WTC11 (cell line): ENCODE measurements at places on chromosomes 2 and 18.

DNA sequence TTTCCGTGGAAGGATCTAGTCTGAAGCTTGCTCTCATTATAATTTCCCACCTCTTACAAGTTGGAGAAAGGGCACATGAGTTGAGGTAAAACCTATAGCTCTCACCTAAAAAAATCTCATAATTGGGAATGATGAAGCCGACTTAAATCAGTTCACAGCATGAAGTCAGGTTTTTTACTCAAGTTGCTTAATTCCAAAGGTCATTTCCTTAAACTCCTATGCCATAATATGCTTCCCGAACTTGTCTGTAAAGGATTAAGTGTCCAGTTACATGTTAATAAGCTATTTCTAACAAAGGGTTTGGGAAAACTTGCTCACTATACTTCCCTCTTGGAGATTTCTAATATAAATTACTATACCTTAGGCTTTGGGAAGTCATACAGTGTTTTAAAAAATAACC lies 481.2 kb downstream of the NUP35 start:
- no peaks in the 10 kb centered on the region for H3K36me3 ChIP-seq
- no peak overlapping the region for H3K27ac ChIP-seq
- DNase-seq: no peak
- peaks cover 34% of the 10 kb centered on the region for H3K4me1 ChIP-seq
- H3K27me3 ChIP-seq: no peaks in the 10 kb centered on the region
- H3K4me3 ChIP-seq: no peak overlapping the region

- no peak overlapping the region for H3K4me3 ChIP-seq
- DNase-seq: no peak
- no peak overlapping the region for H3K27ac ChIP-seq
- H3K4me1 ChIP-seq: peaks cover 21% of the 10 kb centered on the region
Observed at GRCh38 chr18:69233465-69234054, 167.1 kb upstream of the DOK6 start.

DNA sequence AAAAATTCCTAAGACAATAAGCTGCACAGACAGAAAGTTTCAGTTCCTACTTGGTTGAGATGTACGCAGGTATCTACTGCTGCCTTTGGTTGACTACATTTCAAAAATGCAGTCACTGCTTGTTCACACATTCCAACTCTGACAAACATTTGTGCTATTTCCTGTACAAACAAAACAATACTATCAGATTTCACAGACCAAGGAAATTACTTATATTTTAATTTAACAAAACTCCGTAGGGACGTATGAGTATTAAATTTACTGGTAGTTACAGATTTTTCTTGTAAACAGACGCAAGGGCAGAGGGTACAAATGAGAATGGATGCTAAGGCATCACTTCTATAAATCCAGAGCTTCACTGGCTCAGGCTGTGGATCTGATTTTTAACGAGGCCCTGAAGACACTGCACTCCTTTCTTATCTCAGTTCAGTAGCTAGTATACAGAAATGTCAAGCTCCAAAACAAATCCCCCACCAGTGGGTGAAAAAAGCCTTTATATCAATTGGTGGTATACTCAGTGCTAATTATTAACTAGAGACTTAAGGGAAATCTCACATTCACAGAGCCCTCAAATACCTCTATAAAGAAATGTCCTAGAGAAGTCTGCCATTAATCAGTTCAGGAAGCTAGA lies 31.7 kb upstream of the TTC32 start:
- H3K27me3 ChIP-seq: no peaks in the 10 kb centered on the region
- peaks cover 48% of the 10 kb centered on the region for H3K36me3 ChIP-seq
- DNase-seq: no peak
- H3K4me1 ChIP-seq: no peaks in the 10 kb centered on the region
- H3K27ac ChIP-seq: no peak overlapping the region
- no peak overlapping the region for H3K4me3 ChIP-seq

- H3K27ac ChIP-seq: no peak overlapping the region
- no peaks in the 10 kb centered on the region for H3K27me3 ChIP-seq
- DNase-seq: no peak
- H3K36me3 ChIP-seq: peaks cover 23% of the 10 kb centered on the region
- H3K4me1 ChIP-seq: peaks cover 11% of the 10 kb centered on the region
- no peak overlapping the region for H3K4me3 ChIP-seq
Observed at GRCh38 chr18:49161627-49162026, 210.9 kb upstream of the SMAD7 start.

GRCh38 chr2:233081232-233081730 lies 21.1 kb downstream of the INPP5D start:
- H3K27me3 ChIP-seq: no peaks in the 10 kb centered on the region
- H3K36me3 ChIP-seq: no peaks in the 10 kb centered on the region
- H3K4me1 ChIP-seq: peaks cover 16% of the 10 kb centered on the region
- DNase-seq: no peak
- no peak overlapping the region for H3K27ac ChIP-seq
- no peak overlapping the region for H3K4me3 ChIP-seq

DNA sequence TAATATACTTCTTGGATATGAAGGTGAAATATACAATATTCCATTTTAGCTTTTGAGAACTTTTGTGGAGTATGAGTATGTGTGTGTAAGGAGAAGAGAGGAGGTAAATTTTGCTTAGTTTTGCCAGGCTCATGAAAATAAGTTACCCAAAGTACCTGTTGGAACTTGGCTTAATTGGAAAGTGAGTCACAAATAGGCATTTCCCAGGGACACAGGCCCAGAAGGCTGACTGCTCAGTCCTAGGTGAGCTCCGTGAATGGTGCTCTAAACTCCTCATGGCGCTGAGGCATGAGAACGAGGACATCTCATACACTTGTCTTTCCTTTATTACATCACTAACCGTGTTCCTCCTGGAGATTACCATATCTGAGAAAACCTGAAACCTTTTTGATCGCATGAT lies 148.5 kb upstream of the RAB12 start:
- H3K4me3 ChIP-seq: no peak overlapping the region
- H3K4me1 ChIP-seq: peaks cover 12% of the 10 kb centered on the region
- peaks cover 23% of the 10 kb centered on the region for H3K36me3 ChIP-seq
- H3K27ac ChIP-seq: no peak overlapping the region

DNA sequence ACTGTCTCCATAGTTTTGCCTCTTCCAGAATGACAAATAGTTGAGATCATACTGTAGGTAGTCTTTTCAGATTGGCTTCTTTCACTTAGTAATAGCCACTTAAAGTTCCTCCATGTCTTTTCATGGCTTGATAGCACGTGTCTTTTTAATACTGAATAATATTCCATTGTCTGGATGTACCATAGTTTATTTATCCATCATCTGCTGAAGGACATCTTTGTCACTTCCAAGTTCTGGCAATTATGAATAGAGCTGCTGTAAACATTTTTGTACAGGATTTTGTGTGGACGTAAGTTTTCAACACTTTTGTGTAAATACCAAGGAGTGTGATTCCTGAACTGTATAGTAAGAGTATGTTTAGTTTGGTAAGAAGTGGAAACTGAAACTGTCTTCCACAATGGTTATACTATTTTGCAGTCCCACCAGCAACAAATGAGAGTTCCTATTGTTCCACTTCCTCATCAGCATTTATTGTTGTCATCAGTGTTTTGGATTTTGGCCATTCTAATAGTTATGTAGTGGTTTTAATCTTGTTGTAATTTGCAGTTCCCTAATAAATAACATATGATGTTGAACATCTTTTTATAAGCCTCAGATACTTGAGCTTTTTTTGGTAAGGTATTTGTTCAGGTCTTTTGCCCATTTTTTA lies 18.9 kb downstream of the LTBP1 start:
- no peak overlapping the region for H3K4me3 ChIP-seq
- H3K36me3 ChIP-seq: peaks cover 4% of the 10 kb centered on the region
- H3K27ac ChIP-seq: no peak overlapping the region
- no peak for DNase-seq
- no peaks in the 10 kb centered on the region for H3K27me3 ChIP-seq

DNA sequence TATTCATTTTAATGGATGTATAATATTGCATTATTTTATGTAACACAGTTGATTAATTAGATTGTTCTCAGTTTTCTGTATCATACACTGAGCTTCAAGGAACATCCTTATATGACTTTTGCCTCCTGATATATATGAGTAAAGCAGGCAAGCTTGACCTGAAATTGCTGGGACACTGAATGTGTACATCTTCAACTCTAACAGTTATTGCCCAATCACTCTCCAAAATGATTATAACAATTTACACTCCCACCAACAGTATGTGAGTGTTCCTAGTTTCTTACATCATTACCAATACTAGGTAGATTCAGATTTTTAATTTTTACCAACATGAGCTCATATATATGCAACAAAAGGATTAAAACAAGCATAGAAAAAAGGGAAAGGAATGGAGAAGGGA lies 379.4 kb downstream of the SETBP1 start:
- no peaks in the 10 kb centered on the region for H3K27me3 ChIP-seq
- H3K36me3 ChIP-seq: no peaks in the 10 kb centered on the region
- DNase-seq: no peak
- H3K4me3 ChIP-seq: no peak overlapping the region
- no peak overlapping the region for H3K27ac ChIP-seq
- H3K4me1 ChIP-seq: peaks cover 6% of the 10 kb centered on the region

GRCh38 chr2:200782251-200782650 lies 29.5 kb upstream of the BZW1 start:
- peaks cover under 1% of the 10 kb centered on the region for H3K4me1 ChIP-seq
- H3K4me3 ChIP-seq: no peak overlapping the region
- no peaks in the 10 kb centered on the region for H3K36me3 ChIP-seq
- H3K27me3 ChIP-seq: no peaks in the 10 kb centered on the region
- H3K27ac ChIP-seq: no peak overlapping the region
